Renal cortical epithelial cell (primary cell): ENCODE measurements at places on chromosomes 13 and 19.

GRCh38 chr19:33524024-33524664 lies 2.6 kb upstream of the PEPD start:
- DNase-seq: no peak

DNA sequence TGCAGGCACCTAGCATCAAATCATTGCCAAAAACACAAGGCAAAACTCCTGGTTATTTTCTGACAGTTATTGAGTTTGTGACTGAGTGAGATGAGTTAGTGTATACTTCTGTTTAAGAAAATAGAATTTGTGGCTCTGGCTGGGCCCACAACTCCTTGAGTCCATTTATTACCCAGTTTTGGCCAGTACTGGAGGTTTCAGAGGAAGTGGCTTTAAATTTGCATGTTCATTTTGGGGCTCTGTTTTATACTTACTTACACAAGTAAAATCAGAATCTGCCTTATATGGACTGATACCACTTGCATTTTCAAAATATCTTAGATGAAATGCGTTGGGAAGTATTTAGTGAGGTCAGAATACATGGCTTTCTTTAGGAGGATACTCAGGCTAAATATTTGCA lies 29.0 kb downstream of the TNFSF11 start:
- no peak for DNase-seq

GRCh38 chr13:25085125-25085742 lies 10.7 kb upstream of the PABPC3 start:
- DNase-seq: peak; percentile 34

DNA sequence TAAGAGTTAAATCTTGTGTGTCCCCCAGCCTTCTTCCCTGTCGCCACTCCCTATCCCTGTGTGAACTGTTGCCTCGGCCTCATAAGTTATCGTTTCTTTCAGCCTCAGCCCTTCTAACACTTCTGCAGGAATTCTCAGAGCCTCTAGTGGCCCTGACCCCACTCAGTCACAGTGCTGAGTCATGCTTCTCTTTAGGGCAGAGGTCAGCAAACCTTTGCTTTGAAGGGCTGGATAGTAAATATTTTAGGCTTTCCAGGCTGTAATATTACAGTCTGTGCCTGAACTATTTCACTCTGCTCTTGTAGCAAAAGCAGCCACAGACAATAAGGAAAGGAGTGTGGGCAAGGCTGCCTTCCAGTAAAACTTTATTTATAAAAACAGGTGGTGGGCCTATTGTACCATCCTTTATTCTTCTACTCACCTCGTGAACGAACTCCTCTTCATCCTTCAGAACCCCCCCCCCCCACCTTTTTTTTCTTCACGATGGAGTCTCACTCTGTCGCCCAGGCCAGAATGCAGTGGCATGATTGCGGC lies 22.1 kb downstream of the MYO9B start:
- peak; percentile 64 for DNase-seq

DNA sequence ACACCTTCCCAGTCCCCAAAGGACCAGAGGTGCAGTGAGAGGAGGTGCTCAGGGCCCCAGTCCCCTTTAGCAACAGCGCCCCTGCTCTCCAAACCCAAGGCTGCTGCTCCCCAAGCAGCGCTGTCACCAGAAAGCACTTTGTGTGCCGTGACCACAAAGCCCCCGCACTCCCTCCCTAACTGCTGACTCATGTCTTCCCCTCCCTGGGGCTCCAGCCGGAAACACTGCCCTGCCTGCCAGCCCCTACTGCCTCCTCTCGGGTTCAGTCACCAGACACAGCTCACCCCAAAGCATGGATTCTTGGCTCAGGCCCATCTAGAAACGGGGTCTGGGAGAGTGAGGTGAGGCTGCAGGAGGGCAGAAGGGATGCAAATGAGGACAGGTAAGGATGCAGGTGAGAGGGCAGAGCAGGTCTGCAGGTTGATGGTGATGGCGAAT lies 4.9 kb upstream of the TNFSF14 start:
- DNase-seq: peak; percentile 70

DNA sequence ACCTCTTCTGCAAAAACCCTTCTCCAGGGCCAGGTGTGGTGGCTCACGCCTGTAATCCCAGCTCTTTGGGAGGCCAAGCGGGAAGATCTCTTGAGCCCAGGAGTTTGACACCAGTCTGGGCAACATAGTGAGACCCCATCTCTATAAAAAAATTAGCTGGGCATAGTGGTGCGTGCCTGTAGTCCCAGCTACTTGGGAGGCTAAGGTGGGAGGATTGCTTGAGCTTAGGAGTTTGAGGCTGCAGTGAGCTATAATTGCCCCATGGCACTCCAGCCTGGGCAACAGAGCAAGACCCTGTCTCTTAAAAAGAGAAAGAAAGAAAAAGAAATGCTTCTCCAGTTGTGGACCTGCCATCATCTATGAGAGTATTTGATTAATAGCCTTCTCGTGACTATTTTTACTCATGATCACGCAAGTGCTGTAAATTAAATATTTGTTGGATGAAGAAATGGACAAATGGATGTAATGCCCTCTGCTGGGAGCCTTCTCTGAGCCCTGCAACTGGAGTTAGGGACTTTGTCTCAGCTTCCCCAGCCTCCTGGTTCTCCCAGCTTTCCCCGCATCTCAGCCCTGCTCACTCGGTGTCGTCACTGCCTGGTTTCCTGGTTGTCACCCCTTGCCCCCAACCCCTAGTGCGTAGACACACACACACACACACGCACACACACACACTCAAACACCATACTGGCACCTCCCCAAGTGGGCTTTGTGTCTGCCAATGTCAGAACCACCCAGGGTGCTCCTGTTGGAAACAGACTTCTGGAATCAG lies 12.2 kb downstream of the WIZ start:
- no peak for DNase-seq

DNA sequence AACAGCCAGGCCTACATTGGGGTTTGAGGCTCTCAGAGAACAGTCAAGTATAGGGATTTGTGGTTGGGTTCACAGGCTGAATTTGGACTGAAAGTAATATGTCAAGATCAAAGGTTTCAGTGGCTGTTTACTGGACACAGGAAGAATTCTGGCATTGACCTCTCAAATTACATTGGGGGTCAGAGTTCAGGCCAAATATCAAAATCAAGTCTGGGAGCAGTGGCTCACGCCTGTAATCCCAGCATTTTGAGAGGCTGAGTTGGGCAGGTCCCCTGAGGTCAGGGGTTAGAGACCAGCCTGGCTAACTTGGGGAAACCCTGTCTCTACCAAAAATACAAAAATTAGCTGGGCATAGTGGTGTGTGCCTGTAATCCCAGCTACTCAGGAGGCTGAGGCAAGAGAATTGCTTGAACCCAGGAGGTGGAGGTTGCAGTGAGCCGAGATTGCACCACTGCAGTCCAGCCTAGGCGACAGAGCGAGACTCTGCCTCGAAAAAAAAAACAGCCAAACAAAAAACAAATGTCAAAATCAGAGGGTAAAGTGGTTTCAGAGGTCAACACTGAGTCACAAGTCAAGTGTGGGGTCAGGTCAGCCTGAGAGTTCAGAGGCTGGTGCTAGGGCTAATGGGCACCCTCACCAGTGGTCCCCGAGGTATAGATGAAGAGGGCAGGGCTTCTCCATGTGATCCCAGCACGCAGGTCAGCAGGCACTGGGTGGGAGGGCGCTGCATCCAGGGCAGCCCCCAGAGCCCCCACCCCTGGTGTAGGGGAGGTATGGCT lies 1.5 kb downstream of the SLC27A5 start:
- DNase-seq: no peak

DNA sequence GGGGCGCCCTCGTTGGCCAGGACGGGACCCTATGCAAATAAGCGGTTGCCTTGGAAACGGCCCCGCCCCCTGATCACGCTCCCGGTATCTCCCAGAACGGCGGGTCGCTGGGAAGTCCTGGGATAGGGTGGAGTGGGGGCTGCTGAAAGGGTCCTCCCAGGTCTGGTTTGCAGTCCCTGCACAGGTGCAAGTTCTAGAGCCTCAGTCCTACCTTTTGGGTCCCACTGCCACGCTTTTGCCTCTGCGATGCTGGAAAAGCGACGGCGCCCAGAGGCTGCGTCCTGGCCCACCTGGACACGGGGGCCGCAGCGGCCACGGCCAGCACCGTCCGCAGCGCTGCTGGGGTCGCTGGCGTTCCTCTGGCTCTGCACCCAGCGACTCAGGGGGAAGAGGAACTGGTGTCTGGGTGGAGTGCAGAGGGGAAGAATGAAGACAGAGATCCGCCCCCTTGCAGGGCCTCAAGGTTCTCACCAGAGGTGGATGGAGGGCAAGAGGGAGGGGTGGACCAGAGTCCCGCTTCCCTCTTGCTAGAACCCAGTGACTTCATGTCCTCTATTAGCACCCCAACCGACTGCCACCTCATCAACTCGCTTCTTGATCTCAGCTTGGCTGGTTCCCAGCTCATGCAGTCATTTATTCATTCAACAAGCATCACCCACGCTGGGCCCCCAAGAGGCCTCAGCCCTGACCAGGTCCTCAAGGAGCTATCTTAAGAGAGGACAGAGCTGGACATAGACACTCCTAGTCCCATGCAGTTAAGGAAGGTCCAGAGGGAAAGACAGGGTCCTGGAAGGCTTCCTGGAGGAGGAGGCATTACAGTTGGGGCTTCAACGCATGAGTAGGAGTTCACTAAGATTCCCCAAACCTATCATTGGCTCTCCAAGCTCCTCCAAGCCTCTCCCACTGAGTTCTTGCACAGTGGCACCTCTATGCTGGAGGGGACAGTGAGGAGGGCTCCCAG lies at the start of gene LRRC25:
LRRC25 (minus strand) TSS at position 381 of the 961 bp plus-strand sequence. CDS start 659 bp downstream, outside the sequence.
- DNase-seq: no peak
